ENCODE measurements at places on chromosomes 11 and 22. TPM values are rescaled to one million over a fixed set of nuclear protein-coding genes. Genes with fewer than 3 reads are reported as not detected.
A peak's percentile ranks its signal among the peaks of the same experiment; 100 is the strongest.

DNA sequence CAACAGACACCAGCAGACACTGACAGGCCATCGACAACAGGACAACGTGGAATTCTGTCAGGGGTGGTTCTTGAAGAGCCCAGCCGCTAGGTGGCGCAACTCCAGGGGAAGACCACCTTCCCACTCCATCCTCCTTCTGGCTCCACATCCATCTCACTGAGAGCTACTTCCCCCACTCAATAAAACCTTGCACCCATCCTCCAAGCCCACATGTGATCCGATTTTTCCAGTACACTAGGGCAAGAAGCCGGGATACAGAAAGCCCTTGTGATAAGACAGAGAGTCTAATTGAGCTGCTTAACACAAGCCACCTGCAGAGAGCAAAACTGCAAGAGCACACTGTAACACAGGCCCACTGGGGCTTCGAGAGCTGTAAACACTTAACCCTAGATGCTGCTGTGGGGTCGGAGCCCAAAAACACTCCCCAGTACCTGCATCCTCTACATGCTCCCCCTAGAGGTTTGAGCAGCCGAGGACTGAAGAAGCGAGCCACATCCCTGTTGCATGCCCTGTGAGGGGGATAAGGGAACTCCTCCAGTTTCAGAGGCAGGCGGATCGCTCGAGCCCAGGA is 11.5 kb upstream of the RAB39A start:
- peak; percentile 14 for DNase-seq

- no peak for DNase-seq
Observed at GRCh38 chr11:90512846-90513245, 290.0 kb upstream of the CHORDC1 start.

DNA sequence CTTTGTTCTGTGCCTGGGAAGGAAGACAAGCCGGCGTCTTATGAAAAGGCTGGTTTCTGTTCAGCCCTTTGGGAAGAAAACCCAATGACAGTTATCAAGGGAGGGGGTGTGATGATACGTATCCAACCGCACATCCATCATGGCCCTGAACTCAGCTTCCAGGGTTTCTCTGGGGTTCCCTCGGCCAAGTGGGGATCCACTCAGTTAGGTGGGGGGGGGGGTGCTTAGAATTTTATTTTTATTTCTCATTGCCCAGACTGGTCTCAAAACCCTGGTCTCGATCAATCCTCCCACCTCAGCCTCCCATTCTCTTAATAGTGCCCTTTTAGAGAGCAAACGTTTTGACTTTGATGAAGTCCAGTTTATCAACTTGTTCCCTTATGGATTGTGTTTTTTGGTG is 25.7 kb downstream of the KCNQ1 start:
- no peak for DNase-seq

NLRP14 gene
- not detected for total RNA-seq

GRCh38 chr11:116641561-116642045 is 131.2 kb downstream of the BUD13 start:
- DNase-seq, result no peak

- no peak for DNase-seq
Observed at GRCh38 chr11:79236541-79236971, 204.3 kb downstream of the TENM4 start.

DNA sequence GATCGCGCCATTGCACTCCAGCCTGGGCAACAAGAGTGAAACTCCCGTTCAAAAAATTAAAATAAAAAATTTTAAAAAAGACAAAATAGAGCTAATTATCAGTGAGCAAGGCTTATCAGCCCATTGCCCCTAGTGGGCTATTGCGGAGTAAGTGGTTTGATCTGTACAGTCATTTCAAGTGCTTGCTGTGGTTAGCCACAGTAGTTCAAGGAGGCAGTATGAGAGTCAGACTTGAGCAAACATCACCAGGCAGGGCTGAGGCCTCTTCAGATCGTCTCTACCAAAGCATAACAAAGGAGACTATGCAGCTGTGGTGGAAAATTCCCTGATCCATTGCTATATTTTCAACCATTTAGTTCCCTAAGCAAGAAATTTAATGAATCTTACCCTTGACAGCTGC is 4.3 kb upstream of the SBF2 start:
- DNase-seq, result no peak

DNA sequence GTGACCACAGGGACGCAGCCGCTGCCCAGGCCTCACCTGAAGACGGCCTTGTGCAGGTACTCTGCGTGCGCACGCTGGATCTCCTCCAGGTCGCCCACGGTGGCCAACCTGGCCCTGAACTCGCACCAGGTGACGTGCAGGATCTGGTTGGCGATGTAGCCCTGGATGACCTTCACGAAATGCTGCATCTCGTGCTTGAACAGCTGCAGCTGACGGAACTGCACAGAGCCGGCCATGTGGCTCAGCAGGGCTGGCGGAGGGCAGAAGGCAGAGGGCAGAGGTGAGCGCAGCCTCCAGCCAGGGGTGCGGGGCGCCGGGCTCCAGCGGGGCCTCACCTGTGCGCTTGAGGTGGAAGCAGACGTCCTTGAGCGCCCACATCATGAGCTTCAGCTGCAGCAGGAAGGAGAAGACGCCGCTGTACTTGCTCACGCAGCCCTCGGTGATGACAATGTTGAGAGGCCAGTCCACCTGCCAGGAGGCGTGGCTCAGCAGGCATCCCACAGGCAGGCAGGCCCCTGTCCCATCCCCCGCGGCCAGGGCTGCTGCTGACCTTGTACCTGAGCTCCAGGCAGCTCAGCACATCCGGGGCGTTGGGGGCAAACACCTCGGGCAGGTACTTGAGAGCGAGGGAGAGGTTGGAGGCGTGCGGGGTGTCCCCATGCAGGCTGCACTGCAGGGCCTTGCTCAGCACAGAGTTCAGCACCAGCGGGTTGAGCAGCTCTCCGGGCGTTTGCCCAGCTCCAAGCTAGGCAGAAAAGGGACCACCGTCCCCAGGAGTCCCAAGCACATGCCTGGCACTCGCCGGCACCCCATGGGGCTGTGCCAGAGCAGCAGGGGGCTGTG is 17.6 kb downstream of the SELENOO start:
- DNase-seq, result no peak

DNA sequence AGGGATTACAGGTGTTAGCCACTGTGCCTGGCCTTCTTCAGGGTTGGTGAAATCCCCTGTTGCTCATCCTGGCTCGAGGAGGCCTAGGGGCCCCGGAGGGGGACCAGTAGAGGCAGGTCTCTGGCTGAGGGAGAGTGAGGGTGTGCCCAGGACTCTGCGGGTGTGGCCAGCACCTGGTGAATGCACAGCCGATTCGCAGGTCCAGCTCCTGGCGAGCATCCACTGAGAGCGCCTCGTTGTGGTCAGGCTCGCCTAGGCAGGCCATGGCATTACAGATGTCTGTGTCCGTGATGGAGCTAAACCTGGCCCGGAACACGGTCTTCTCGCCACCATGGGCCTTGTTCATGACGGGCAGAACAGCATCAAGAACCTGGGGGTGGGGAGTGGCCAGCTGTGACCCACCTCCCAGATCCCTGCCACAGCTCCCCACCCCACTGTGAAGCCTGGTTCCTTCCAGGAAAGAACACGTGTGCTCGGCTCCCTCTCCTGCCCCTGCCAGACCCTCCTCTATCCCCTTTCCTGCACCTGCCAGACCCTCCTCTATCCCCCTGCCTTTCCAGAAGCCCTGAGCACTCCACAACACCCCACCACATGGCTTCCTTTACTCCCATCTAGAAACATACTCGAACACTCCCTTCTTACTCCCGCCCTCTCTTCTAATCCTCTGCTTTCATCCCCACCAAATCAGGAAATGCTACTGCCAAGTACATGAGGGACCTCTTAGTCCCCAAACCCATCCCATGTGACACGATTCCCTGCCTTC is 12.4 kb downstream of the TOP3B start:
- no peak for DNase-seq

CSF2RB gene
- not detected for total RNA-seq

GRCh38 chr22:20014526-20015186 is 2.0 kb downstream of the ARVCF start:
- DNase-seq, result no peak

MMP13 gene
- not detected for total RNA-seq

DNA sequence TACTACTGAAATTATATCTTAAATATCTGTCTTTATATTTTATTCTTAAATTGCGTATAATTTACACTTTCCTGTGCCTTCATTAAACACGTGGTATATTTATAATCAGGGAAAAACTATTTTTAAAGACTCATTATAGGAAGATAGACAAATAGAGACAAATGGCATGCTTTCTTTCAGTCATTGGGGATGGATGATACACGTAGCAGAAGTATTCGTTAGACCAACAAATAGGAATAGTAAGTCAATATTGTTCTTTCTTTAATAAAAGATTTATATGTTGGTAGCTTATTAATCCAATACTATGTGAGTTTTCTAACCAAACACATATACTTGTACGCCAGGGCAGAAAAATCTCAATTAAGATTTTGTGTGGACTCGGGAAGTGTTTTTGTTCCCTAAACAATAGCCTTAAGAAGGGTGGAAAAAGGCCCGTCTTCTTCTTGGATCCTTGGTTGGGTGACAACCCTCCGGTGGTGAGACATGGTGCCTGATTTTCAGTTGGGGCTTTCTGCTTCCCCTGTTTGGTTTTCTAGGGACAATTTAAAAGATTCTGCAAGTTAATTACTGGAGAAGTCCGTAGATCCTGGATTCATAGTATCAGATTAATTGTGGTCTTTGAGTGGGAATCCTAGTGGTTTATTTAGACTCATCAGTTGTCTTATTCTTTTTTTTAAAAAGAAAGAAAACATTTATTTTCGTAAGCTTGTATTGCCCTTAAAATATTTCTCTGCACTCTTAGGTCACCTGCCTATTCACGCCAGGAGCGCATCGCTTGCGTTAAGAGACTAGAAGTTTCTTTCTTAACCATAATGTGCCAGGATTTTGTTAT is 83.5 kb upstream of the WNT7B start:
- no peak for DNase-seq

DNA sequence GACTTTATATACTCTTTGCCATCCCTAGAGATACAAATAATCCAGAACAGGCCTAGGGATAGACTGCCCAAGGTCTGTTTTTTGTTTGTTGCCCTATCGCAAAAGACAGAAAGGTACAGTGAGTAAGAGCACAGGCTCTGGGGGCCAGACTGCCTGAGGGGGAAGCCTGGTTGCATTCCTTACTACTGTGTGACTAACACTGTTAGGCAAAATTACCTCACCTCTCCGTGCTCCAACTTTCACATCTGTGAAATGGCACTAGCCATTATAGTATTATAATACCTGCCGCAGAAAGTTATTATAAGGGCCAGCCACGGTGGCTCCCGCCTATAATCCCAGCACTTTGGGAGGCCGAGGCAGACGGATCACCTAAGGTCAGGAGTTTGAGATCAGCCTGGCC is 14.5 kb downstream of the SLC35F2 start:
- DNase-seq, result peak; percentile 38

MS4A12 gene
- not detected for total RNA-seq

KIRREL3 gene
- 2.2 TPM for total RNA-seq

GLYAT gene
- not detected for total RNA-seq

VSIG10L2 gene
- total RNA-seq, result not detected

PARVG gene
- not detected for total RNA-seq

PATE4 gene
- not detected for total RNA-seq

- DNase-seq, result no peak
Observed at GRCh38 chr11:17633279-17633986, 85.9 kb upstream of the MYOD1 start.

- no peak for DNase-seq
Observed at GRCh38 chr22:26045860-26046259, 123.4 kb upstream of the SEZ6L start.
